AG10803 (cell line): ENCODE measurements at places on chromosomes 12 and 14.
A peak's percentile ranks its signal among the peaks of the same experiment; 100 is the strongest.

- DNase-seq: no peak
These were observed 228.2 kb downstream of the BCL11B start for GRCh38 chr14:99043756-99044155.

- peak; percentile 94 for DNase-seq
These were observed 156.3 kb downstream of the NTF3 start for GRCh38 chr12:5588176-5588575.

GRCh38 chr12:56601503-56601902 is 28.6 kb downstream of the BAZ2A start:
- no peak for DNase-seq

DNA sequence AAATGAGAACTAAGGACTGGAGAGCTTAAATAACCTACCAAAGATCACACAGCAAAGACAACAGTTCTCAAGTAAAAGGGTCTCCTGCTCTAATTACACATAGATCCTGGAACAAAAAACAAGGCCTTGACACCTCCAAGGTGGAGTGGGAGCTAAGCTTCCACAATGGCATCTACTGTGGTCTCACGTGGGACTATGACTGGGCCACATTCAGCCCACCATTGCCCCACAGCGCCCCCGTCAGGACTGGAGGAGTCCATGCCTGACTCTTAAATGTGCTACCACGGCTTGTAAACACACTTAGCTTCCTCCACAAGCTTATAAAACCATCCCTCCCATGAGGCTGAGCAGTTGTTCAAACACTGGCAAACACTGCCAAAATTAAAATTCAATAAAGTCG is 88.5 kb downstream of the GCH1 start:
- no peak for DNase-seq

GRCh38 chr14:68797121-68797670 is 4.3 kb upstream of the ZFP36L1 start:
- no peak for DNase-seq

GRCh38 chr14:96139169-96139568 is 65.5 kb upstream of the BDKRB2 start:
- no peak for DNase-seq

GRCh38 chr12:1551496-1551895 is 42.9 kb downstream of the FBXL14 start:
- no peak for DNase-seq

GRCh38 chr12:105907982-105908381 is 230.8 kb downstream of the NUAK1 start:
- peak; percentile 23 for DNase-seq

- no peak for DNase-seq
These were observed 82.3 kb downstream of the PUS7L start for GRCh38 chr12:43676183-43676813.
